ENCODE measurements at places on chromosomes 5 and 9.

DNA sequence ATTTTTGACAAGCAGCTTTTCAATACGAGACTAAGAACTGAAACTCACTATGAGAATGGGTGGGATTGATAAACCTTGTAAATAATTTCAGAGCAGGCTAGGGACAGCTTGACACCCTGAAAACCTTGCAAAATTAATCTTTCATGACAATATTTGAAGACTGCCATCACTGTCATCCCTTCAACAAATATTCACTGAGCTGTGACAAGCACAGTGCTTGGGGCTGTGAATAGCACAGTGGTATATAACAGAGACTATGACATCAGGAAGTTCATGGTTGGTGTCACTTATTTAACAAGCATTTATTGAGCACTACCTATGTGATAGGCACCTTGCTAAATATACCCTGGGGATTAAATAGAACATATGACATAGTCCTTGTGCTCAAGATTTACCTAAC, 741.0 kb upstream of the RIOK2 start:
- no peak for DNase-seq

GRCh38 chr9:34276772-34277171, 52.3 kb downstream of the KIF24 start:
- peak; percentile 76 for DNase-seq

- DNase-seq: no peak
Observed at GRCh38 chr5:40572391-40572790, 107.3 kb upstream of the PTGER4 start.

- no peak for DNase-seq
Observed at GRCh38 chr5:36679221-36679989, 73.0 kb downstream of the SLC1A3 start.

DNA sequence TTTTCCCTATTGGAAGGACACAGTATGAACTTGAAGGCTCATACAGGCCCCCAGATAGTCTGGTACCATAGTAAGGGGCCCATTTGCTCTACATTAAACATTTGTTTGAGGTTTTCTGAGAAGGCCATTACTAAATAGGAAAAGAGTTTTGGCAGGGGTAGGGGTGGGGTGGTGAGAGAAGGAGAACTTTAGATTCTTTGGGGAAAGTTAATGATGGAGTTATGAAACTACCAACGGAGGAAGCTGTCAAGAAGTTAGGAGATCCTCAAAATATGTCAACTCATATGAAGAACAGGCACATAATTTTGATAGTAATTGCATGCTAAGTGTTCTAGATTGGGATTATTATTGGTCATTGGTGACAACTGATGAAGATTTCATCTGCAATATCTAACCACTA, 114.7 kb downstream of the TAF11L14 start:
- DNase-seq: no peak

DNA sequence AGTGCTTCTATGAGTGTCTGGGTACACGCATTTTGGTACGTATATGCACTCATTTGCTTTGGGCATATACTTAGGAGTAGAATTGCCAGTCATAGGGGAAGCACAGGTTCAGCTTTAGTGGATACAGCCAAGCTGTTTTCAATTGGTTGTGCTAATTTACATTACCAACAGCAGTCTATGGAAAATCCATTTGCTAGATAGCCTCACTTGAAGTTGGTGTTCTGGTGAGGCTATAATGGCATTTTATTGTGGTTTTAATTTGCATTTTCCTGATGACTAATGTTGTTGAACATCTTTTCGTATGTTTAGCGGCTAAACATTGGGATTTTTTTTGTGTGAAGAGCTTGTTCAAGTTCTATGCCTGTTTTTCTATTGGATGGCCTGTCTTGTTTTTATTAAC, 76.8 kb upstream of the ANKH start:
- DNase-seq: no peak

DNA sequence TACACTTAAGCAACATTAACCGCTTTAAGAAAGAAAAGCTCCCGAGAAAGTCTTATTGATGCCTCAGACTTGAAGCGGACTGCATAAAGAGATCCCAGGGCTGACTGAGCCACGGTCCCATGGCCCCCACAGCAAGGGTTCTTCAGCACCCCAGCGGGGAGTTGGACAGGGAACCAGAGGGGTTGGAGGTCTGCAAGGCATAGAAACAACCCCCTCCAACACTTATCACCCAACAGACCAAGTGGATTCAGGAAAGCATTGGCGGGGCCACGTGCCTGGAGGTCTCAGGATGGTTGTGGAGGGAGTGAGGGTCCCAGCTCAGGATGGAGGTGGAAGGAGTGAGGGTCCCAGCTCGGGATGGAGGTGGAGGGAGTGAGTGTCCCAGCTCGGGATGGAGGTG, 143.7 kb upstream of the IRX2 start:
- peak; percentile 6 for DNase-seq

- DNase-seq: peak; percentile 90
Observed at GRCh38 chr9:13181652-13182051, 97.8 kb downstream of the MPDZ start.

DNA sequence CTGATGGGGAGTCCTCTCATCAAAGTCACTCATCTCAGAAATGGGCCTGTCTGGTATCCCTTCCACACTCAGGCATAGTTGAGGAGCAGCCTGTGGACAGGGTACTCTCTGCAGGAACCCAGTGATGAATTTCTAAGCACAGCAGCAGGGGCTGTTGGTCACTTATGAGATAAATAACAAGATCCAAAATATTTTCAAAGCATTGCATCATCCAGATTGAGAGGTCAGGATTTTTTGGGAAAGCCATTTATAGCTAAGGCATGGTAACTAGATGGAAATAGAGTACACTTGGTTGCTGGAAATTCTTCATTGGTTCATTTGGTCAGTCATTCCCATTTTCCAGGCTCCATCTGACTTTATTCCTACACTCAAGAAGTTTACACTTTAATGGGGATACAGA, 246.8 kb upstream of the RAI14 start:
- no peak for DNase-seq

- DNase-seq: peak; percentile 34
Observed at GRCh38 chr9:12666813-12667212, 26.4 kb upstream of the TYRP1 start.

DNA sequence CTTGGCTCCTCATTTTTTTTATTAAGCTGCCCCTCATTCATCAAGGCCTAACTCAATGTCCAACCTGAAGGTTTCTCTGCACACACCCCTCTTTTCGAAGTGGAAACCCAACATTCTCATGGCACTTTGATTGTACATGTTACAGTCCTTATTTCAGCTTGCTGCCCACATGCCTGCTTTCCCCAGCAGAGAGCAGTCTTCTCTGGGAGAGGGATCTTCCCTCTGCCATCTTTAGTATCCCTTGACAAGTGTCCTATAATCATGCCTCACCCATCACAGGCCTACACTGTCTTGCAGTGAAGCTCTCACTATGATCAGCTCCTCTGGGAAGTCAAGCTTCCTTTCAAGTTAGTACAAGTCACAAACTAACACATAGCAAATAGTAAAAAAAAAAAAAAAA, 175.1 kb downstream of the ACER2 start:
- DNase-seq: peak; percentile 2

DNA sequence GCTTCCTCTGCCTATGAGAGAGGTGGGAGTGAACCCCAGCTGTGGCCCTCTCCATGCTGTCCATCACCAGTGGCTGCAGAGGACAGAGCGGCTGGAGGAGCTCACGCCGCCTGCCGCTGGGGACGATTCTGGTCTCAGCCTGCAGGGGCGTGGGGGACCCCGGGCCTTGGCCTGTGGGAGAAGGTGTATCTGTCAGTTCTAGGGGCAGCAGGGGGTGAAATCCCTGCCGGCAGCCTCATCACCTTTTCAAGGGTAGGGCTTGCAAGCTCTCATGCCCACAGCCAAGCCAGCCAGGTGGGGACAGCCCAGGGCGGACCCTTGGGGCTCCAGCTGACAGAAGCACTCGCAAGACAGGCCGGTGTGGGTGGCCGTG, 80.2 kb downstream of the TSPAN17 start:
- DNase-seq: no peak

DNA sequence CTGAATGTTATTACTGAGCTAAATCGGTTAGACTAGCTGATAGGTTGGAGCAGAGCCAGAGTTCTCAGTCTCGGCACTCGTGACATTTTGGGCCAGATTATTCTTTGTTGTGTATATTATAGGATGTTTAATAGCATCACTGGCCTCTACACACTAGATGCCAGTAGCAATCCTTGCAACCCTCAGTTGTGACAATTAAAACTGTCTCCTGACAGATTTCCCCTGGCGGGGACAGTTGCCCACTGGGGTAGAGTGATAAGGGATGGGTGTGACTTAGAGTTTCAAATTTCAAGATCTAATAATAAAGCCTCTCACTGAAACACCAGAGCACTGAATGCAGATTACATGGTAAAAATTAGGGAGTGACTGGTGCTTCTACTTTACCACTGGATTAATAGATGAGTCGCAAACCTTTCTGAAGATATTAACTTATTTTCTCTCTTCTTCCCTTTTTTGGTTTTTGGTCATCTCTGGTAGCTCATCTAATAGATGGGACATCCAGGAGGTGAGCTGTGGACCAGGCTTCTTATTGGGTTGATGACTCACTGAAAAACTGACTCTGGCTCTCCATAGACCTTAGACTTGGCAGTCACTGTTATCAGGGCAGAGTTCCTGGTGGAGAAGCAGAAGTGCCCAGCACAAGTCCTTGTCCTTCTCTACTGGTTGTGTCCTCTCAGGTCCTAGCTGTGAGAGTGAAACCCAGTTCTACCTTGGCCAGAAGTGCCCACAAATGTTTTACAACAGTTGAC, 150.3 kb downstream of the UNC13B start:
- DNase-seq: no peak

GRCh38 chr9:12784461-12785259, 9.8 kb downstream of the LURAP1L start:
- DNase-seq: no peak

DNA sequence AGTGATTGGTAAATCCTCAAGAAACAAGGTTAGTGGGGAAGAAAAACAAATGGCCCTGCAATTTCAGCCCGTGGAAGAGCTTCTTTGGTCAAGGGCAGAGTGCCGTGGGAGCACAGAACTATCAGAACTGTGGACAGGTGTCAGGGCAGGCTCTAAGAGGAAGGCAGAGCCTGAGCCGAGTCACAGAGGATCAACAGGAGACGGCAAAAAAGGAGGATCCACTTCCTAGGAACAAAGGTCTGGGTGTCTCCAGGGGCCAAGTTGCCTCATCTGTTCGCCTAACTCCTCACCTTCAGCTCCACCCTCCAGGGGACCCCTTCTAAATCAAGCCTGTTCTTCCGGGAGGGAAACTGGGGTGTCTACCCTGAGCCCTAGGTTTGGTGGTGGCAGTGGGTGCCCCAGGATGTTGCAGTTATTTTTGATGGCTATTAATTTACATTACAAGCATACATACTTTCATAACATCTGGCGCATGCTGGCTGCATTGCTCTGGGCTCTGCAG, 88.0 kb downstream of the FEM1C start:
- DNase-seq: no peak

DNA sequence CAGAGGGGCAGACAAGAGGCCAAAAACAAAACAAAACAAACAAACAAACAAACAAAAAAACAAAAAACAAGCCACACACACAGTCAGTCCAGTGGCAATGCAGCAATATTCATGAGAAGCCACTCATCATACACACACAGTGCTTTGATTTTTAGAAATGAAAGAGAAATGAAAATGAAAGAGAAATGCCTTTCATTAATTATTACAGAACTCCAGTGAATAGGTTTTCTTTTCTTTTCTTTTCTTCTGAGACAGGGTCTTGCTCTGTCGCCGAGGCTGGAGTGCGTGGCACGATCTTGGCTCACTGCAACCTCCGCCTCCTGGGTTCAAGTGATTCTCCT, 36.9 kb downstream of the SPRY4 start:
- no peak for DNase-seq

GRCh38 chr9:132755096-132755495, 84.8 kb downstream of the GTF3C4 start:
- DNase-seq: no peak

- DNase-seq: no peak
Observed at GRCh38 chr5:159735749-159736660, 180.3 kb upstream of the ADRA1B start.

- DNase-seq: peak; percentile 24
Observed at GRCh38 chr9:15722888-15723287, 170.0 kb downstream of the CCDC171 start.

DNA sequence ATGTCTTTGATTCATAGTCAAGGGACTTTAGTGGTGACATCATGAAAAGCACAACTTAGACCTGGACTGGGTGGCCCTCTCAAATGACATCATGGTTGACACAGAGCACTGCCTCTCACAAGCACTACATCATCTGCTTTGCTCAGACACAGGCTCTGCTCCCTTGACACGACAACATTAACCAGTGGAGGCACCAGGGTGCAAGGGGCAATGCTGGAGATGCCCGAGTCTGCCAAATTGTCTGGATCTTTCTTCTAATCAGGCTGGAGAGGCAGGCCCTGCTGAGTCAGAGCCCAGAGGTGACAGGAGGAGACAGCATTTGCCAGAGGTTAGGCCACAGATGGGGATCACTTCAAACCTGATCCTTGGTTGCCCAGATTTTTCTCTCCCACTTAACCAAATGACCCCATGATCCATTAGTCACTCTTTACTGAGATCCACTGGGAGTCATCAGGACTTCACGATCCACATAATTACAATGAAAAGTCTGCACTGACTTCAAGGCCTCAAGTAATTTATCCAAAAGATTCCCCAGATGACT, 174.4 kb downstream of the SLIT3 start:
- no peak for DNase-seq

DNA sequence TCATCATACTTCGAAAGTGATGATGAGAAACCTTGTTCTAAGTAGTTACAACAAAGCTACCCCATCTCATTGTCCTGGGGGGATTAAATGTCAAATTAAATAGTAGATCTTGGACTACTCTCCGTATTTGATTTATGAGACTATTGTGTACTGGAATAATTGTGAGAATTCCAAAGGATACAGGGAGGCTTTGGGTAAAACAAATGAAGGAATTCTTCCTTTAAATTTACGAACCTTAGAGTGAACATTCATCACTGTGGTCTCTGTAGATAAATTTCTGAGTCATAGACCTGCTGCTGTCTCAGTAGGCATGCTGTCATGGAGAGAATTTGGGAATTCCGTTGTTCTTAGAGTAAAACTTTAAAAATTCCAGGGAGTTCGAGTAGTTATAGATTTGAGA, 836.2 kb downstream of the DNAH5 start:
- no peak for DNase-seq

DNA sequence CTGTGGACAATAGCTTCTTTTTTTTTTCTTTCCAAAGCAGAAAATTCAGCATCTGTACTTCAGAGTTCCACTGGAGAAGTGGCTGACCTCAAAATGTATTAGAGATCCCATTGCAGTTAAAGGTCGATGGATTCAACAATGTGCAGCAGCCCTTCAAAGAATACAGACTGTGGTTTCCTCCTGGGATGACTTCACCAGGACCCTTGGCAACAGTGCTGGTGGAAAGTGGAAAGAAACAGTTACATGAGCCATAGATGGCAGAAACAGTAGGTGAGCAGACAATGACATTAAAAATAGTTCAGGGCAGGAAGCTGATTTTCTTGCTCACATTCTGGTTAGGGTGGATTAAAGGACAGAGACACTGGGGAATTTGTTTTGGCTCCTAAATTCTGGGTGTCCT, 62.4 kb downstream of the SLC28A3 start:
- no peak for DNase-seq

GRCh38 chr9:133609311-133610098, at the start of gene FAM163B:
FAM163B (minus strand) TSS chr9:133609389; CDS start chr9:133580223, 29,166 bp downstream.
- DNase-seq: peak; percentile 62

Data from NCI-H82 (cell line).